NCI-H1105 treated with DMSO at 0.1 percent for 48 hours (cell line): ENCODE measurements at places on chromosomes 4 and X.

DNA sequence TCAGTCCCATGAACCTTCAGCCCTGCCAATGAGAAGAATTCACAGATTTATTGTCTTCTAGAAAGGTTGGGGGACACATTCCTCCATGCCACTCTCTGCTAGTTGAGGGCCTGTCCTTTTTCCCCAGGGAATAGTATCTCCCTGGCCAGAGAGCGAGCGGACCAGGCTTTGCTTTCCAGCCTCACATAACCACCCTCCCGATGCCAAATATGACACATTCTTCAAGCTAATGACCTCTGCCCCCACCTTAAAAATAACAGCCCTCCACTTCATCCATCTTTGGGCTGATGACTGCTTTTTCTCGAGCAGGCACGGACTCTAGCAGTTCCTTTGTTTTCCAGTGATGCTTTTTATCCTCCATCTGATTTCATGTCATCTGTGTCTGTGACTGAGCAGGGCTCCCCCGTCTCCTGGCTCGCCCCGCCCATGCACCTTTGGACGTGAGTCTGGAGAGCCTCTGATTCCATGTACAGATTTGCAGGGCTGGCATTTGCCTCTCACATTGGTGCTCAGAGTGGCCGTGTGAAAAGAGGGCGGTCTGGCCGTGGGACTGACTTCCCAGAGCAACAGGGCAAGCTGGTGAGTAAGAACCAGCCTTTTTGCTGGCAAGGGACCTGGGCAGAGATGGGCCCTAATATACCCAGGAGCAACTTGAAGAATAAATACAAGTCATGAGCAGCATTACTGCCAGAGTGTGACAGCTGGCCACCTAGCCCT, 279.8 kb downstream of the BCOR start:
- no peak for DNase-seq

DNA sequence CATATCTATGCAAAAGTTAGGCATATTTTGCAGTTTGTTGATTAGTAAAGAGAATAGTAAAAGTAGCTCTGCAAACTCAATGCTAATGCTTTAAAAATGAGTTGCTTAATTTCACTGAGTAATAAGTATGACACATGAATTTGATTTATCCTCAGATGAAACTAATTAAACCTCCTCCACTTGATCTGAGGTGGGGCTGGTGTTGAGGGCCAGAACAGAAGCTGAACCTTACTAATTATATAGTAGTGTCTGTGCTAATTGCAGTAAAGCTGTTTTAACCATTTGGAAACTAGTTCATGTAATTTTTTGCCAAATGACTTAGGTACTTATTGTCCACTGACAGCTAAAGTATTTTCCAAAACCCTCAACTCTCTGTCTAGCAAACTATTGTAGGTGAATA, 7.7 kb upstream of the PGAM4 start:
- peak; percentile 72 for DNase-seq

DNA sequence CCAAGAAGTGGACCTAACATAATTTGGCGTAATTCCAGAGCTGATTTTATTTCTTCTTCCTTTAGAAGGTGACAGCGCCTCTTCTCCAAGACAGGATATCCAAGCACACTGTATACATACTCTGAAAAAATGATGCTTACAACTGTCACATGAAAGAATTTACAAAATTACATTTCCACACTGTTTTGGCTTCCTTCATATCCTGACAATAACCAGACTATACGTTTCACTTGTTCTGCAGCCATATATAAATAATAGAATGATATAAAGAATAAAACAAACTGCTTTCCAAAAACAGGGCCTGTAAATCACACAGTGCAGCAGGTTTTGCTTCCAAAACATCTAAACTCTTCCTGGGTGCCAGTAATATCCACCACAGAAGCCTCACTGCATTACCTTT, 141.6 kb downstream of the FBXO8 start:
- no peak for DNase-seq

DNA sequence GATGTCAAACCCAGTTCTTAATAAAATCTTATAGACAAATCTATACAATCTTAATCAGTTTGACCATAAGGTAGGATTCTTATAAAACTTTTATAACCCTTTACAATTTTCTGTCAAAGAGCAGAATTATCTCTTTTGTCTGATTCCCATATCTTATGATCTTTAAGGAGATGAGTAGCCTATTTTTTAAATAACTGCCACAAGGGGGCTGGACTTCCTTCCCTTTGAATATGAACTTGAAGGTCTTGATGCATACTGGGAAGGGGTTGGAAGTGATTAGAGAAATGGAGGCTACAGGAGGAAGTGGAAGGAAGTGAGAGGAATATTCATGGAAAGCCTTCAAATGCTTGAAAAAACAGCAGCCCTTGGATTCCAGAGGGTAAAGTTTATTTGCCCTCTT, 111.1 kb downstream of the APOOL start:
- DNase-seq: no peak

DNA sequence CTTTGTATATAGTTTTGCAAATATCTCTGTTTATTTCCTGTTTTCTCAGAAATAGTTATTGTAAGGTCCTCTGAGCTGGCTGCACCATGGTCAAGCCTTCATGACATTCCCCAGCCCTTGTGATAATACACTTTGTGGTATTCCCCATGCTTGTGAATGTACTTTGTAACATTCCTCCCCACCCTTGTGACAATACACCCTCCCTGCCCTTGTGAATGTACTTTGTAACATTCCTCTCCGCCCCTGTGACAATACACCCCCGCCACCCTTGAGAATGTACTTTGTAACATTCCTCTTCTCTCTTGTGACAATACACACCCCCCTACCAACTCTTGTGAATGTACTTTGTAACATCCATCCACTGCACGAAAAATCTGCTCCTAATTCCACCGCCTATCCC, 530.7 kb downstream of the CENPC start:
- DNase-seq: no peak

DNA sequence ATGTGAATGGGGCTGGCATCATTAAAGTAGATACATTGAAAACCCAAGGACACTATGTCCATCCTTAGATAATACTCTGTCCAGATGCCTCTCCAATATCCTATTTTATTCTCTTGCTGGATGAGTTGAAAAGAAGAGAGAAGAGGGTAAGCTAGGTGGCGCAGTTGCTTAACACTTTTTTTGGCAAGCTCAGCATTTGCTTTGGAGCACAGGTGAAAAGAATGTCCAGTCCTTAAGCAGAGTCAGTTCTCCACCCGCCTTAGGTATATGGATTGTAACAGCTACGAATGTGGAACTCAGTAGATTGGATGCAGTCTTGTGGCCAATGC, 208.4 kb downstream of the NWD2 start:
- peak; percentile 76 for DNase-seq

- DNase-seq: no peak
Measured at GRCh38 chrX:153999359-154000037, 20.2 kb downstream of the IRAK1 start.

DNA sequence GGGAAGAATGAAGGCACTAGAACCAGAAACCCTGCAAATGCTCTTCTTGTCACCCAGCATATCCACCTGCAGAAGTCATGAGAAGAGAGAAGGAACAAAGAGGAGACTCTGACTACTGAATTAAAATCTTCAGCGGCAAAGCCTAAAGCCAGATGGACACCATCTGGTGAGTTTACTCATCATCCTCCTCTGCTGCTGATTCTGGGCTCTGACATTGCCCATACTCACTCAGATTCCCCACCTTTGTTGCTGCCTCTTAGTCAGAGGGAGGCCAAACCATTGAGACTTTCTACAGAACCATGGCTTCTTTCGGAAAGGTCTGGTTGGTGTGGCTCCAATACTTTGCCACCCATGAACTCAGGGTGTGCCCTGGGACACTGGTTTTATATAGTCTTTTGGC, 181.7 kb downstream of the AR start:
- no peak for DNase-seq

- no peak for DNase-seq
Measured at GRCh38 chrX:62839596-62839995, 511.5 kb downstream of the SPIN4 start.

GRCh38 chr4:146132445-146132844, 43.1 kb upstream of the LSM6 start:
- DNase-seq: no peak

DNA sequence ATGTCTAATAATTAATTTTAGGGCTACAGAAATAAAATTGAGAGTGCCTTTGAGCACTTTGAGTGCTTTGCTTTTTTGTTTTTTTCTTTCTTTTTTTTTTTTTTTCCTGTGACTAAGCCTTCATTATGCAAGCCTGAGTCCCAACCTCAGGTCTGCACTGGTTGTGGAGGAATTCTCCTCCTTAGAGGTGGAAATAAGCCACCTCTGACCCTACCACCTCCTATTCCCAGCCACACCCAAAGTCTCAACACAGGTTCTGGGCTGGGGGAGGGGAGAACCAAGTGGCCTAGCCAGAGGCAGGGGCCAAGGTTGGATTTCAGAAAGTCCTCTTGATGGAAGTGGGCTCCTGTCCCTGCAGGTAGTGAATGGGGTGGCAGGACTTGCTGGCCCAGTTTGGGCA, 180.2 kb downstream of the ARAP2 start:
- DNase-seq: no peak

GRCh38 chr4:115272185-115272584, 158.8 kb upstream of the NDST4 start:
- no peak for DNase-seq

GRCh38 chrX:11787564-11787963, 29.5 kb downstream of the MSL3 start:
- no peak for DNase-seq

- DNase-seq: no peak
Measured at GRCh38 chr4:5955856-5956255, 62.4 kb downstream of the C4orf50 start.

GRCh38 chr4:80925293-80925692, 105.2 kb upstream of the BMP3 start:
- DNase-seq: no peak

DNA sequence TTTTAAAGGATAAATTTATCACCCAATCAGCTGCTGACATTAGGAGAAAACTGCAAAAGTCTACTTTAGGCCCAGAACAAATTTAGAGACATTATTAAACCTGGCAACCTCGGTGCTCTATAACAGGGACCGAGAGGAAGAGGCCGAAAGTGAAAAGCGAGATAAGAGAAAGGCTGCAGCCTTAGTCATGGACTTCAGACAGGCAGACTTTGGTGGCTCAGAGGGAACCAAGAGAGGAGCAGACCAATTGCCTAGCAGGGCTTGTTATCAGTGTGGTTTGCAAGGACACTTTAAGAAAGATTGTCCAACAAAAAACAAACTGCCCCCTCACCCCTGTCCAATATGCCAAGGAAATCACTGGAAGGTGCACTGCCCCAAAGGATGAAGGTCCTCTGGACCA, 12.8 kb upstream of the UGT2B10 start:
- no peak for DNase-seq

- no peak for DNase-seq
Measured at GRCh38 chr4:184824081-184824775, 1.5 kb downstream of the ACSL1 start.

- no peak for DNase-seq
Measured at GRCh38 chrX:15269618-15270521, at the start of gene ASB9. TSS of gene ASB9 (minus strand) at chrX:15270083. CDS start at chrX:15269874, 209 bp downstream.

DNA sequence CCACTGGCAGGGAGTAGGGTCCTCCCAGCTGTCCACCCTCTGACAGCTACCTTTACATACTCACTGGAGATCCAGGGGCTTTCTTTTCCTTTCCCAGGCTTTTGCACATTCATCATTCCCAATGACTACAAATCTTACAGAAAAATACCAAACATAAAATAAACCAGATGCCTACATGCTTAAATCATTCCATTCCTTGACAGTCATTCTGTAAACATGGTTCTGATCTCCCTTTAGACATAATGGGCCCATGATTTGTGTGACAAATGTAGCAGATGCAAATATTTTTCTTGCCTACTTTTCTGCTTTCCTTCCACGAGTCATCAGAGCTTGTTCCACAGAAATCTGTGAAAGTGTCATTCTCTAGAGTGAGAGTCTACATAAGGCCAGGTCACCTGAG, 207.0 kb downstream of the IDS start:
- no peak for DNase-seq

DNA sequence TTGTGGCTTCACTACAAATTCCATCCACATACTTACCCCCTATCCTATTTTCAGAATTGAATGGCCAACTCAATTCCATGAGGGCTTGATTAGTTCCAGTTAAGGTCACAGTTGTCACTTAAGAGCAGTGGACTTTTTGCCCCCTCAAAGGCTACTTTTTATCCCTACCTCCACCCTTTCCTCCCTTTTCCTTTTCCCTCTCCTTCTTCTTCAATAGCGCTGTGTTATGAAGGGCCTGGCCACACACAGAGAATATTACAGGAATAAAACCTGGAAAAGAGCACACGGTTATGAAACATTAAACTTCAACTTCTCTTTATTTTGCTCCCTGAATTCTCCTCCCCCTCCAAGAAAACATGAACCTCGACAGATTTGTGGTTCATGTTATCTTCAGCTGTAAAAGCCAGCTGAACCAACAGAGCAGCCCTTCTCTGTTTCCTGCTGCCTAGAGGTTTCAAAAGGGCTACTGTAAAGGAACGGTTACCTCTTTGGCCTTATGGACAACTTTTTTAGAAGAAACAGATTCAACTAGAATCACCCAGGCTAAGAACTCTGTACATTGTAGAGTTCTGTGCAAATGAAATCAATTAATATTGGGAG, 87.0 kb upstream of the RPL34 start:
- DNase-seq: no peak

DNA sequence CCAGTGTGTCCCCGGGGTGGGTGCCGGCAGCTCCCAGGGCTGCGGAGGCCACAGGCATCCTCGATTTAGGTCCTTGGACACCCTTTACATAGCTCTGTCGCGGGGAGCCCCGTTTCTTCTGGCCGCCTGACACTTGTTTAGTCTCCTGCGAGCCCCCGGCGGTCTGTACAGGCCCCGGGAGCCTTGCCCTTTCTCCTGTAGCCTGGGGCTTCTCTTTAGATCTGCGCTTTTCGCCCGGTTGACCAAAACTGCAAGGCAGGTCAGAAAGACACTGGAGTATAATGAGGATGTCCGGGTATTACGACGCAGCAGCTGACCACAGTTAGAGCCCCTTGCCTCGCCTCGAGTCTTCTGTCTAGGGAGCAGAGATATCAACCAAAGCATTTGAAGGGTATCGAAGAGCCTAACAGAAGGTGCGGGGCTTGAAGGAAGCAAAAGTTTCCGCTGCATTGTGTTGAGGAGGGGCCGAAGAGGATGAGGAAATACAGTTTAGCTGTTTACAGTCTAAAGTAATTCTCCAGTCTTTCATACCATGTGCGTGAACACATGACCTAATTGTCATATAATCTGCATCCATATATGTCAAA, 479 bp downstream of the BRCC3 start:
- peak; percentile 44 for DNase-seq

- DNase-seq: peak; percentile 17
Measured at GRCh38 chrX:140572724-140573123, 67.9 kb upstream of the SOX3 start.

DNA sequence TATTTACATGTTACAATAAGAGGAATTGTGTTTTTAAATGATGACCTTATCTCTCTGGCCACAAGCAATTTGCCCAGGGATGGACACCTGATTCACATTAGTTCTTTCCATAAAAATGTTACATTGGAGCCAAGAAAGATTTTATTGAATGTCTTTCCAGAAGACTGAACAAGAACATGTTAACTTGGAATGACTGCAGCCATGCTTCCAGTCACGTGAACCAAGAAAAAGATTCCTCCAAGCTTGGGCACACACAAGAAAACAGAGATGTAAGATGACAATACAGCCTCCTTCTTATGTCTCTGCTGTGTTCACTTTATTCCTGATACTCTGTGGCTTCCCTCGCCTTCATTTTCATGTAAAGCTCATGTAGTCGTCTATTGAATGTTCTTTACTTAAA, 737.6 kb downstream of the TRIML1 start:
- DNase-seq: no peak
